ENCODE measurements at places on chromosomes 1 and 21. TPM values are rescaled to one million over a fixed set of nuclear protein-coding genes. Genes with fewer than 3 reads are reported as not detected.

The RNF186 gene
- not detected for total RNA-seq

The CROCC gene
- 6.6 TPM for total RNA-seq

DNA sequence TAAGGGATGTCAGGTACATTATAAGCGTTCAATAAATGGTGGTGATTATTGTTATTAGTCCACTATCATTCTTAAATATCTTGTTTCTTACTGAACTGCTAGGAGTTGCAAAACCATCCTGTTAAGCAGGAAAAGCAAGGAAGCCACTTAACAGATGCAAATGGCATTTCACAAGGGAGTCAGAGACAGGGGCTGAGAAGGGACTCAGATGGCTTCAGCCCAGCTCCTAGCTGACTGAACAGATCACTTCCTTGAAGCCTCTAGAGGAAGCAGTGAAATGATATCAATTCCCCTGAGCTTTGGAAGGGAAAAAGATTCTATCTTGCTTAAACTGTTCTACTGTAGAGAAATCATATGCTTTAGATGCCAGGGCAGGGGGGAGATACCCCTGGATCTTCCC, 151.5 kb downstream of the ST6GALNAC5 start:
- DNase-seq, result no peak
- no peaks in the 10 kb centered on the region for H3K36me3 ChIP-seq
- no peaks in the 10 kb centered on the region for H3K4me1 ChIP-seq
- no peak overlapping the region for H3K4me3 ChIP-seq

GRCh38 chr1:18926315-18927081, 24.1 kb upstream of the ALDH4A1 start:
- DNase-seq, result peak; percentile 85
- H3K27ac ChIP-seq, result peak overlapping the region; percentile 91
- H3K4me3 ChIP-seq, result peak overlapping the region; percentile 22

GRCh38 chr1:58966103-58966916, 182.5 kb upstream of the JUN start:
- no peak overlapping the region for H3K4me3 ChIP-seq
- H3K27me3 ChIP-seq, result no peaks in the 10 kb centered on the region
- H3K27ac ChIP-seq, result no peak overlapping the region
- H3K36me3 ChIP-seq, result no peaks in the 10 kb centered on the region

DNA sequence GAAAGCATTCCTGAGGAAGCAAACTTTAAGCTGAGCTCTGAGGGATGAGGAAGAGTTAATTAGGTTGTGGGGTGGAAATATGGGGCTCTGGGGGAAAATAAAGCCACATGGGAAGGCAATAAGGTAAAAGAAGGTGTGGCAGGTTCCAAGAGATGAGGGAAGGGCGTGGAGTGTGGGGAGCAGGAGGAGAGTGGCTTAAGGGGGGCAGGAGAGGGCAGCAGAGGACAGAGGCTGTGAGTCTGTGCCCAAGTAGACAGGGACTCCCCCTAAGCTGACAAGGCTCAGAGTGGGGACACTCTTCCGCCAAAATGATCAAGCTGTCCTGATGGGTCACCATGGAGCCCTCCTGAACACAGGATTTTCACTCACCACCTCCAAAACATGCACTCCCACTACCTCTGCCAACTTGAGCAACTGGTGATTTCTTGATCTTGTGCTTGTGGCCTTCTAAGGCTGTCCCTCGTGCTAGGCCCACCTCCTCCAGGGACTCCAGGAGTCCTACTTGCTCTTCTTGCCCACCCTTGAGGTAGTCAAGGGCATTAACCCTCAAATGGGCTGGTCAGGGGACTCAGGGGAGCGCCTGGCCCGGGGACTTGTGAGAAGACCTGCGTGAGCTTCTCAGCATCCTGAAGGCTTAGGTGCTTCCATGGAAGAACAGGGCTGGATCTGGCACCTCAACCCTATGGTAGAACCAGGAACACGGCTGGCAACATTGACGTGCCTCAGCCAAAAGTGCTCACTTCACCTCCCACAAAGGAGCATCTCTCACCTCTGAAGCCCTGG, 23.4 kb downstream of the DMAP1 start:
- H3K27me3 ChIP-seq, result no peaks in the 10 kb centered on the region
- no peak overlapping the region for H3K27ac ChIP-seq
- no peaks in the 10 kb centered on the region for H3K36me3 ChIP-seq
- DNase-seq, result no peak
- H3K4me3 ChIP-seq, result no peak overlapping the region
- H3K4me1 ChIP-seq, result peaks cover 23% of the 10 kb centered on the region

GRCh38 chr1:92443893-92444292, 42.8 kb downstream of the GFI1 start:
- no peak overlapping the region for H3K27ac ChIP-seq
- no peaks in the 10 kb centered on the region for H3K4me1 ChIP-seq
- H3K27me3 ChIP-seq, result no peaks in the 10 kb centered on the region
- no peak for DNase-seq

DNA sequence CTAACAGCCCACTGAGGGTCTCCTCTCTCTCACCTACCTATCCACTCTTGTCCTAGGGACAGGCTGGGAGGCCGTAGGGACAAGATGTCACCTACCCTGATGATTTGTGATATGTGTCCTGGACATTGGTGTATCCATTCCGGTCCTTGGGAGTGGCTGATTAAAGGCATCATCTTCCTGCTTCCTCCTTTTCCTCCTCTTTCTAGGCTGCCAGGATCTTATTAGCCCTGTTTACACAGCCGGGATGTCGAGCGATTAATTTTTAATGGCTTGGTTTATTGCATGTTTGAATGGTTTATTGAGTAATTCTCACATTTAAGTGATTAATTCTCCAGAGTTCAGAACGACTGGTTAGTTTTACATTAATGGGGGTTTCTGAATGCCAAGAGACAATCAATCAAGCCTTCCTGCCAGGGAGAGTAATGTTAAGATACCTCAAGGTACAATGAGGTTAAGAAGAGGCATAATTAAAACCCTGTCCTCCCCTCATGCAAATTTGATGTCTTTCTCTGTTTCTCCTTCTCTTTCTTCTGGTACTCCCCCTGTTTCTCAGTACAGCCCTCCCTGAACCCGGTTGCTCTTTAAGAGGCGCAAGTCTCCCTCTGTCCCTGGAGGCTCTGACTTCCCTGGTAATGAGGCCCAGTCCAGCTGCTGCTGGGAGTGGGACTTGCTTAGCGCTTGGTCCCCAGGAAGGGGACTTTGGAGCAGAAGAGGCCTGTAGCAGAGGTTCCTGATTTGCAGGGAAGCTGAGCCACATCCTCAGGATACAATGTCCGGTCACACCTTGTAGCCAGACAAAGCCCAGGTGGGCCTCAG, 50.9 kb downstream of the ACTL8 start:
- DNase-seq, result no peak
- H3K36me3 ChIP-seq, result no peaks in the 10 kb centered on the region
- no peak overlapping the region for H3K4me3 ChIP-seq
- H3K27me3 ChIP-seq, result no peaks in the 10 kb centered on the region
- no peaks in the 10 kb centered on the region for H3K4me1 ChIP-seq

The SYT11 gene
- 14.1 TPM for total RNA-seq

The LCK gene
- total RNA-seq, result 7.1 TPM

- H3K36me3 ChIP-seq, result no peaks in the 10 kb centered on the region
- H3K27ac ChIP-seq, result no peak overlapping the region
- DNase-seq, result no peak
- H3K4me3 ChIP-seq, result no peak overlapping the region
- peaks cover 5% of the 10 kb centered on the region for H3K27me3 ChIP-seq
Observed at GRCh38 chr21:35421221-35421620, 372.1 kb upstream of the RUNX1 start.

The RGS4 gene
- total RNA-seq, result 6.5 TPM

DNA sequence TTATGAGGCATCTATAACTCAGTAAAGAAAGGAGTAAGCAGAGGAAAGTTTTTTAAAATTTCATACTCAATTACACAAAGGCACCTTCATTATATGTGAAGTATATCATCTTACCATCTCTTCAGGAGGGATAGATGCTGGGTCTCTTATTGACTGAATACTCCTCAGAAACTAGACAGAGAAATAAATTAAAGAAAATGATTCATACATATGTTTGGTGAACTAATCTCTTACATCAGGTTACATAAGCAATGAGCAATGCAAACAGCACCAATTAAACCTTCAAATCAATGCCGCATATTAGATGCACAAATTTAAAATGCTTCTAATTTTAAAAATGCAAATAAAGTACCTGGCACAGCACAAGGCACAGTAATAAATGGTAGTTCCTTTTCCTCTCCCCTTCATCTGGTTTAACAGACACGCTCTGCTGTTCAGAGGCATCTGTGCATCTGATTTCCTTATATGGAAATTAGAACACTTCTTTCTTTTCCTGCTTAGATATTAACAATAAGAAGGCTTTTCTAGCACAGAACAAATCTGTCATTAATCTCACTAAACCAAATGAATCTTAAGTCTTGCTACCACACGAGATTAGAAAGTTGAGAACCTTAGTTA, 20.0 kb downstream of the SCYL3 start:
- H3K27me3 ChIP-seq, result no peaks in the 10 kb centered on the region
- DNase-seq, result no peak
- peaks cover 27% of the 10 kb centered on the region for H3K36me3 ChIP-seq
- H3K4me1 ChIP-seq, result no peaks in the 10 kb centered on the region
- H3K27ac ChIP-seq, result no peak overlapping the region

DNA sequence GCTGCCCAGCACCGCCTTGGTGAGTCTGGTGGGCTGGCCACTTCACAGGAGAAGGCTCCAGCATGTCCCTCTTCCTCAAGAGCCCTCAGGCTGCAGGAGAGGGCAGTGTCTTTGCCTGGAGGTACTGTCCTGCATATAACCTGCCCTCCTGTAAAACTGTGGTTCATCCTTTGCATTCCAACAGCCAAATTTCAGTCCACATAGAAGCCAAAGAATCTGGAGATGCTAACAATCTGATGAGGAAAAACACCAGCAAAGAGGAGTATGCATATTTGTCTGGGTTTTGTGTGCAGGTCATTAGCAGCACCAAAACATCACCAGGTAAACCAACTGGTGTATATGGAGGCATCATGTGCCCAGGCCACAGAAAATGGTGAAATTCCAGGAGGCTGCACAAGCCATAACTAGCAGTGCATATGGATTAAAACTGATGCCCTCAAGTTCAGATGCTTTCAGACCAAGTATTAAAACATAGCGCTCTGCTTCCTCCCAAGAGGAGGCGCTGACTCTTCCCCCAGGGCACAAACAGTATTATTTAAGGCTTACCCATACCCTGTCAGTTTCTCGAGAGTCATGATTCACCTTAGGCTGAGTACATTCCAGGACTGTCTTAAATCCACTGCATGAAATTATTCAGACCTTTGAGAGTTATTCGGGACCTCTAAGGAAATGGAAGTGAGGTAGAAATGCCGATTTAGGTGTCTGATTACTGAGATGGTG, 150.5 kb upstream of the COA6 start:
- H3K4me3 ChIP-seq, result no peak overlapping the region
- no peak overlapping the region for H3K27ac ChIP-seq
- peaks cover 23% of the 10 kb centered on the region for H3K27me3 ChIP-seq
- DNase-seq, result no peak

- no peak overlapping the region for H3K27ac ChIP-seq
- H3K27me3 ChIP-seq, result no peaks in the 10 kb centered on the region
- H3K4me1 ChIP-seq, result peaks cover 44% of the 10 kb centered on the region
- DNase-seq, result no peak
- H3K36me3 ChIP-seq, result no peaks in the 10 kb centered on the region
- H3K4me3 ChIP-seq, result no peak overlapping the region
Observed at GRCh38 chr1:42282867-42283583, 52.0 kb downstream of the FOXJ3 start.

DNA sequence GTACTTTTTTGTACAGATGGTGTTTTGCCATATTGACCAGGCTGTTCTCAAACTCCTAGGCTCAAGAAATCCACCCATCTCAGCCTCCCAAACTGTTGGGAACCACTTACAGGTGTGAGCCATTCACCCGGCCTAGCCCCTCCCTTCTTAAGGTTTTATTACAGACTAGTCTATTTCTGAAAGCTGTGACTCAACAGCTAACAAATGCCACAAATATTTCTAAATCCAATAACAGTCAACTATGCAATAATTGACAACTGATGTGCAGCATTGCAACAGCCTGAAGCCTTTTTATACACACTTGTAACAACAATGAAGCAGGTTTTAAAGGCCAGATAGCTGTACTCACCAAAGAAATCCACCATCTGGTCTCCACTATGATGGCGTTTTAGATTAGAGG, 51.4 kb downstream of the GRIK1 start:
- no peak for DNase-seq
- H3K27ac ChIP-seq, result no peak overlapping the region

DNA sequence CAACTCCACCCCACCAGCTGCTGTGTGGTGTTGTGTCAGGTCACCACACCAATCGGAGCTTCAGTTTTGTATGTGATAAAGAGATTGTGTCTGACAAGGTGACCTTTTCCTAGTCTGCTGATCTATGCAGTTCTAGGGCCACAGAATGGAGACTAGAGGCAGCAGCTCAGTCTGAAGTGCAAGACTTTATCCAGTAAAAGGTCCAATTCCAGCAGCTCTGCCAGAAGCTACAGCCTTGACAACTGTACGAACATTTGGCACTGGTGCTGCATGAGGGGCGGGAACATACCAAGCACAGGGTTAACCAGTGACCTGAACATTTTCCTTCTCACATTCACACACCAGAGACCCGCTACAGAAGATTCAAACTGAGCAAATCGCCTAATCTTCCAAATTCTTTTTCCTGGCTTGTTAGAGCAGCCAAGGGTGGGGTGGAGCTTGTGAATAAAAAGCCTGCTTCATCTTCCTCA, 9.3 kb downstream of the FMO1 start:
- H3K36me3 ChIP-seq, result no peaks in the 10 kb centered on the region
- no peak overlapping the region for H3K27ac ChIP-seq
- no peak for DNase-seq
- no peaks in the 10 kb centered on the region for H3K4me1 ChIP-seq

The LRRC39 gene
- total RNA-seq, result 121 TPM

GRCh38 chr1:223022641-223023473, 120.2 kb downstream of the TLR5 start:
- peaks cover 47% of the 10 kb centered on the region for H3K4me1 ChIP-seq
- H3K36me3 ChIP-seq, result no peaks in the 10 kb centered on the region
- H3K27me3 ChIP-seq, result no peaks in the 10 kb centered on the region
- H3K4me3 ChIP-seq, result no peak overlapping the region
- DNase-seq, result peak; percentile 41

The ADARB1 gene
- 12.8 TPM for total RNA-seq

DNA sequence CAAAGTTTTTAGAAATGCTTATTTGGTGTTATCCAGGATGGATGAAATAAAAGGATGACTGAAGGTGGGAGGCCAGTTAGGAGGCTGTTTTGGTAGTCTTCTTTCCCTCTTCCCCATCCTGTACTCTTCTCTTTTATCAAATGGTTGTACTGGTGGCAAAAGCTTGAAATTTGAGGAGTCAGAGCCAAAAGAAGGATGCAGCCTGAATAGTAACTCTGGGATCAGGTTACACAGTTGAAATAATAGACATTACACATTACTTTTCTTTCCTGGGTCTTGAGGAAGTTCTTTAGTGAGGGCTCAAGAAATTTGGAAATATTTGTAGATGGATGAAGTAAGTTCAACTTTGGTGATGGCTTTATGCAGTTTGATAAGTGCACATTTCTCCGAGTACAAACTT, 108.6 kb downstream of the GPR52 start:
- H3K27ac ChIP-seq, result no peak overlapping the region
- H3K36me3 ChIP-seq, result no peaks in the 10 kb centered on the region
- no peaks in the 10 kb centered on the region for H3K27me3 ChIP-seq
- DNase-seq, result no peak

All from heart right ventricle (tissue), 16 donors.